ENCODE measurements at places on chromosomes 13 and 19. TPM values are rescaled to one million over a fixed set of nuclear protein-coding genes. Genes with fewer than 3 reads are reported as not detected.
A peak's percentile ranks its signal among the peaks of the same experiment; 100 is the strongest.

- no peak for DNase-seq
Measured at GRCh38 chr19:42626181-42626580, 31.5 kb upstream of the CEACAM8 start.

LINGO3 gene
- polyA plus RNA-seq, result not detected

DNA sequence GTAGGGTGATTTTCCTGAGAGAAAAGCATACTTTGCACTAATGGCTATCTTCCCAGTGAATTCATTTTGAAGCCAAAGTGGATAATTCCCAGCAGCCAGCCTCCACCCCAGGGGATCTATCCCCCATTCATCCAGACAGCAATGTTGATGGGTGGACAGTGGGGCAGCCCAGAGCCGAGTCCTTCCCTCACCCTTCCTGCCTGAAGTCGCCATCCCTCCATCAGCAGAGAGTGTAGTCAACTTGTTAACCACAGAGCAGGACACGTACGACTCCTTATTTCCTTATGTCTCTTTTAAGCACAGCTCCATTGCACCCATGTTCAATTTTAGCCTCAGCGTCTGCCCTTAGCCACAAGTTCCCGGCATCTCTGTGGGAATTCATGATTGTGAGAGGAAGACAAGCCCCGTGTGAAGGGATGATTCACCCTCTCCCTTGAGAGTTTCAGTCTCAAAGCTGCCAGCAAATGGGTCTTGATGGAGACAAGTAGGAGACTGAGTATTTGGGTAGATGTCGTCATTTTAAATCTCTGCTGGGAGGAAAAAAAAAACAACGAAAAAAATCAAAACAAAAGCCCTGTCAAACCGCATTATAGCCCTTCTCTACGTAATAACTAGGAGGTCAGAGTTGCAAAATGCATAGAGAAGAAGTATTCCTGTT is 58.3 kb upstream of the MEDAG start:
- peak; percentile 85 for DNase-seq

DNA sequence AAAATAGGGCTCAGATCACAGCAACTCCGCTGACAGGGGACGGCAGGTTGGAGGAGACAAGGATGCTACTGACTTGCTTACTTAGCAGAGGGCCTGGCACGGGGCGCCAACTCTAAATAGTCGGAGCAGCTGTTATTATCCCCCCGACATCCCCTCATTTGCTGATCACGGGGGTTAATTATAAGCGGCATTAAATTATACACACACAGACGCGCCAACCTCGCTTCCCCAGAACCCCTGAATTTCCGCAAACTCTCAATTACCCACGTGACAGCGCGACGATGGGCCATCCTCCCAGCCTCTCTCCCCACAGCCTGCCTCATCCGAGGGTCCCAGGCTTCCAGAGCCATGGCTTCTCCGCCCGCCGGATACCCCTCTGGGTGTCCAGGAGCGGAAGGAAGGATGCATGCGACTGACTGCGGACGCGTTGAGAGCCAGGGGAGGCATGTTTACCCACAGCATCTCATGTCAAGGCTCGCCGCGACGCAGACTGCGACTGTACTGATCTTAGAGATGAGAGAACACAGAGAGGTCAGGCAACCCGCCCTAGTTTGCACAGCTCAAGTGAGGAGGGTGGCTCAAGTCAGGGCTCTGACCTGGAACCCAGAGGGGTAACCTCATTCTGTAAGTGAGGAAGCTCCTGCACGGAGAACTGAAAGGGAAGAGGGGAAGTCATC is 5.7 kb downstream of the PTPRS start:
- DNase-seq, result no peak

DNA sequence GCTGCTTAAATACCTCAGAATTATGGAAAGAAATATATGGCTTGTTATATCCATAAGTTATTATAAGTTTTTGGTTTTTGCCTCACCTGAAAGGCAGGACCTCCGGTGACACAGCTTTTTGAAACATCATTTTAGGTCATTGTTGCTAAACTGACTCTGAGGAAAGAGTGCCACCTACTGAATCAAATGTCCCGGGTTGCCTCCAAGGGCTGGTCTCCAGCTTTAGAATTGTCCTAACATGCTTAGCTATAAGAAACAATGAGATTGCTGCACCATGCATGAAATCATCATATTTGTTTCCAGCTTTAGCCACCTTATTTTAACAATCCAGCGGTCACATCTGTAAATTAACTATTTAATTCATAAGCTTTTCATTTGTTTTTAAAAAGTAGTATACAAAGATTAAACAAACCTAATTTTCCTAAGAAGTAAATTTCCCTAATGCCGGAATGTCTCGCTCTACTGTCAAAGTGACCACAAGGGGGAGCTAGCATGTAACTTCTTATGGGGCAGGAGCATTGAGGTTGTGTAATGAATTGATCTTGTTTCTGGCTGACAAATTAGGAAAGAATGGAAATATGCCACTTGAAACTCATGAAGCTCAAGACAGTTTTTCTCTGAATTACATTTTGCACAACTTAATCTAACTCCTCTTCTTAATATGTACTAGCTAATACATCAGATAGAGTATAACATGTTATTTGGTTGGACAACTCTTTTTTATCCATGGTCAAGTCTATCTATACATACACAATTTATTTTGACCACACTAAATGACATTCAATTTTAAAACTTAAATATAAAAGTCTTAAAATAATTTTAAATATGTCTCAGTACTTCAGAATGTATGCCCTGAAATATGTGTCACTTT is 6.7 kb upstream of the PCDH17 start:
- DNase-seq, result no peak

GRCh38 chr13:39036212-39036611 is 1.7 kb downstream of the PROSER1 start:
- DNase-seq, result no peak

GRCh38 chr13:104634016-104634415 is 1567.8 kb upstream of the SLC10A2 start:
- no peak for DNase-seq

DNA sequence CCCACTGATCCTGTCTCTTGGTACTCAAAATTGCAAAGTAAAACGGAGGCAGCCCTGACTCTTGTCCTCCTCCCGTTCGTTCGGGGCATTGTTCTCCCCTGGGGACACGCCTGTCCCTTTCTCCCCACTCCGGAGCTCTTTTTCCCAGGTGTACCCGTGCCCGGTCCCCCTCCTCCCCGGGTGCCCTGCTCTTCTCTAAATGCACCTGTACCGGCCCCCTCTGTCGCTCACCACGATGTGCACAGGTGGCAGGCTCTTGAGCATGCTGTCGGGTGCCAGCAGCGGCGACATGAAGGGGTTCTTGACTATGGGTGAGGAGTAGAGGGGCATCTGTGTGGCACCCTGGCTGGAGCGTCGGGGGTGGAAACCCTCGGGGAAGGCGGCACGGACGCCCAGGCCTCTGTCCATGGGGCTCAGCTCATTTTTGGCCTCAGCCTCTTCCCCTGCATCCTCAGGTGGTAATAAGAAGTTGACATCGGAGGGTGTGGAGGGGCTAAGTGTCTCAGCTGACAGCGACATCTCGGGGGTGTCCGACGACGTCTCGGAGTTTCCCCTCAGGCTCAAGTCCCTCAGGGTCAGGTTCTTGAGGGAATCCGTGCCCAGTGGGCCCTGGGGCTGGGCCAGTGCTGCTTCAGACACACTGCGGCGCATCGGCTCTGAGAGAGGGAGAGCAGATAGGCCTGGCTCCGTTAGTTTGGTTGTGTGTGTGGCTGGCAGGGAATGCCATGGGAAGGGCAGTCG is 12.4 kb upstream of the CNFN start:
- DNase-seq, result no peak

MYO16 gene
- 0.04 TPM for polyA plus RNA-seq

IGSF23 gene
- 0.51 TPM for polyA plus RNA-seq

- no peak for DNase-seq
Measured at GRCh38 chr19:39696387-39696786, 7.9 kb upstream of the LGALS14 start.

DNA sequence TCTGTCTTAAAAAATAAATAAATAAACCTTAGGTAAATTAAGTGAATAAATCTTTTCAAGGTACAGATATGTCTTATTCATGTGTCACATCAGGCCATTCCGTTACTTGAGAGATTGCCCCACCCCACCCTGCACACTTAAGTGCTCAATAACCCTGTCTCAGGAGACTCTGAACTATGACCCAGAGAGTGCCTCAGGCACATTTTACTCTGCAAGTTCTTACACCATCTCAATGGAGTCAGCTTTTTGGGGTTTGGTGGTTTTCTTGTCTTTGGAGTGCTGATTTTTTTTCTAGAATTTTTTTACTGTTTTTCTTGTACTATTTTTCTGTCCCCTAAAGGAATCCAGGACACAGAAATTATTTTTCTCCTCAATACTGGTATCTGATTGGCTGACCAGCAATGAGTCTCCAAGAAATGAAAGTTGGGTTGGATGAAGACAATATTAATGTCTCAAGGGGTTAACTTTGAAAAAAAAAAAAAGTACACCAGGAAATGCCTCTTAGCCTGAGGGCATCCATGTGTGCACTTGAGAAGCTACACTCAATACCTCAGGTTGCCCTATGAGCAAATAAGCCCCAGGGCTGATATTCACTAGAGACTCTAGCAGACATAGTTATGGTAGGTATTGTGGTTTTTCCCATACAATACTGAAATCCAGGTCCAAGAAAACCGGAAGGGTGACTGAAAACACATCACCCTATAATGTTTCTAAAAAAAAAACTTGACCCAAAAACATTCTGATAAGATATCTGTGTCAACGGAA is 114.6 kb upstream of the ZNF91 start:
- no peak for DNase-seq

GRCh38 chr19:1063030-1063908 is 3.7 kb upstream of the ARHGAP45 start:
- no peak for DNase-seq

DNA sequence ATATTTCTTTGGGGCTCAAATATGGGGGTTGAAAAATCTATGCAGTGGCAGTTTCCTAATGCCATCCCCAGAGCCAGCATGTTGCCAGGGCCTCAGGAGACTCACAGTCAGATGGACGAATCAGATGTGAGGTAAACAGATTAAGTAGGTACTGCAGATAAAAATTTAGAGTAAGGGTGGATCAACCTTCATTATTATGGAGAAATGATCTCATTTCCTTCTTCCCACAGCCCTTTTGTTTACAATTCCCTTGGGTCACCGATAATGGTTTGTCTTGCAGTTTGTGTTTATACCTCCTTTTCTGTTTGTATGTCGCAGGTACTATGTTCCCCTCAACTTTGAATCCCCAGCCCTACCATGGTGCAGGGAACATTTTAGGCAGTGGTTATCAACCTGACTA is 20.0 kb downstream of the DIAPH3 start:
- DNase-seq, result no peak

NR2F6 gene
- polyA plus RNA-seq, result 26.1 TPM

DNA sequence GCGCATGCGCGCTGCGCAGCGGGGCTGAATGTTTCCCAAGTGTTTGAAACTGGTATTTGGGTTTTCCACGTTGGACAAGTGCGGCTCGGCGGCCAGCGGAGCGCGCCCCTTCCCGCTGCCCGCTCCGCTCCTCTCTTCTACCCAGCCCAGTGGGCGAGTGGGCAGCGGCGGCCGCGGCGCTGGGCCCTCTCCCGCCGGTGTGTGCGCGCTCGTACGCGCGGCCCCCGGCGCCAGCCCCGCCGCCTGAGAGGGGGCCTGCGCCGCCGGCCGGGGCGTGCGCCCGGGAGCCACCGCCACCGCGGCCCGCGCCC is at the start of gene ING1:
Gene ING1 (plus strand): TSS at position 59 of the 311 bp plus-strand sequence. CDS start 450 bp downstream, outside the sequence.
- no peak for DNase-seq

KIR3DL2 gene
- polyA plus RNA-seq, result not detected

LILRA6 gene
- polyA plus RNA-seq, result not detected

ATP8A2 gene
- polyA plus RNA-seq, result 0.02 TPM

NLRP12 gene
- polyA plus RNA-seq, result not detected

OR7D2 gene
- polyA plus RNA-seq, result not detected

PTPRS gene
- polyA plus RNA-seq, result 27.9 TPM

CFD gene
- 0.70 TPM for polyA plus RNA-seq

DNA sequence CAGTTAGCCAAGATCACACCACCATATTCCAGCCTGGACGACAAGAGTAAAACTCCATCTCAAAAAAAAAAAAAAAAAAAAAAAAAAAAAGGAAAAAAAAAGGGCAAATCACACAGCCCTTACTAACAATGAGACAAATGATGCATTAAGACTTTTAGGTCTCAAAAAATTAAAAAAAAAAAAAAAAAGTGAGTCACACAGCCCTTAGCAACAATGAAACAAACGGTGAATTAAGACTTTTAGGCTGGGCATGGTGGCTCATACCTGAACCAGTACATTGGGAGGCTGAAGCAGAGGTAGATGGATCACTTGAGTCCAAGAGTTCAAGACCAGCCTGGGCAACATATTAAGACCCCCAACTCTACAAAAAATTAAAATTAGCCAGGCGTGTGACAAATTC is 32.4 kb upstream of the EIF3G start:
- no peak for DNase-seq

DNA sequence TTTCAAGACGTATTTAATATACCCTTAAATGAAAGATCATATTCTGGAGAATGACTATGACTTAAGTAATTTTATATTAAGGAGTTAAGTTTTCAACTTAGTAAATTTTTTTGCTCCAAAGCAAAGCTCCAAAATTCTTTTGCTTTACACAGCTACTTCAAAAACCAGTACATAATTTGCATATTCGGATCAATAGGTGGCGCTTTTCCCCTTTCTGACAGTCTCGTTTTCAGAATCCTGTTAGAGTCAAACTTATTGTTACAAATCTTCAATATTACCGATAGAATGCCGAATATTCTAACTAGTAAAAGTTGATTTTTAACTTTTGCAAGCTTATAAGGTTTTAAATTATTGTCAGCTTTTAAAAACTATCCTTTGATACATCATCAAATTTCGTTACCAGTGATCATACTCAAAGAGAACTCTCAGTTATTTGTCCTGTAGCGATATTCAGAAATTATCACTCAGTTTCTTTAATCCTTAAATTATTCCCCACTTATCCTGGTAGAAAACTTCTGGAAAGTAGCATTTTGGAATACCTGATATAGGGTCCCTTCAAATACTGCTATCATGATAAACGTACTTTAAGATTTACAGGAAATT is 852.7 kb upstream of the KLHL1 start:
- DNase-seq, result no peak

NTN5 gene
- 0.10 TPM for polyA plus RNA-seq

DNA sequence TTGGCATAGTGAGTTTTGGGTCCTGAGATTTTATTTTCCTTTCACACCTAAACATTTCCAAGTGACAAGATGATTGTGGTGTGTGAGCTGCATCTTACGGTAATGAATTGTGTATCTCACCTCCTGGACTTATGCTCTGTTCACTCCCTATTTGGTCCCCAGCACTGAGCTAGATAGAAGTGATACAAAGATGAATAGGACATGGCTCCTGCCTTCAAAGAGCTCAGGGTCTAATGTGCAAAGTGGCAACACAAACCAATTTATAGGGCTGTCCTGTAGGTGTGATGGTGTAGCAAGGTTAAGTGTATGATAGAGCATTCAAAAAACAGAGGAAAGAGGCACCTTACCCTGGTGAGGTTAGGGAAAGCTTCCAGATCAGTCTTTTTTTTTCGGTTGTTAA is 17.6 kb upstream of the TNFRSF19 start:
- no peak for DNase-seq

ZNF541 gene
- 0.06 TPM for polyA plus RNA-seq
